ENCODE measurements at places on chromosomes 5 and 9. TPM values are rescaled to one million over a fixed set of nuclear protein-coding genes. Genes with fewer than 3 reads are reported as not detected.

DNA sequence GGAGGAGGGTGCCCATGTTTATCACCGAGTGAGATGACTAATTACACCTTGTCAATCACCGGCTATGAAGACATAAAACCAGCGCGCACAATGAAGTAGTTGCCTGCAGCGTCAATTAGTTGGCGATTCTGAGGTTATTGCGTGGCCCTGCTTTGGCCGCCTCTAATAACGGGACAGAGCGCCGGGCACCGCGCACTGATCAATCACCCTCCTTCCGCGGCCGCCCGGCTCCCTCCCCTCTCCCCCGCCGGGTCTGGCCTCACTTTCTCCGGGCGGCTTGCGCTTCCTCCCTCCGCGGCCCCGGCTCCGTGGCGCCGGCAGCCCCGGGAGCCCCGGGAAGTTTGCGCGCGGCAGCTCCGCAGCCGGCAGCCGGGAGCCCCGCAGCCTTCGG lies 3.3 kb upstream of the LHX2 start:
- DNase-seq, result no peak

DNA sequence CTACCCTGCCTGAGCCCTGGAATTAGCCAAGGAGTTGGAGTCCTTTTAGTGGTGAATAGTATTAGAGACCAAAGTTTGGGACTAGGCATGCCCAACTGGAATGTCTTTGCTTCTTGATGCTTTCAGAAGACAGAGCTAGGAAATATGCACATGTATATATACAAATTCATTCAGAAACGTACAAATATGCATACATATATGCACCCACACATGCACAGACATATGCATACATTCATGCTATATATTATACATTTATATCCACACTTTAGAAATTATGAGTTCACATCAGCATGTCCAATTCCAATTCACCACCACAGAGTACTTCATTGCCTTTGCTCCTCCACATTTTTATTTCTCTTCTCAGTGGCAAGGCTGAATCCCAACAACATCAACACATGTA lies 398.3 kb upstream of the MPDZ start:
- DNase-seq, result no peak

- DNase-seq, result no peak
These were observed 63.6 kb upstream of the VCAN start for GRCh38 chr5:83407931-83408330.

DNA sequence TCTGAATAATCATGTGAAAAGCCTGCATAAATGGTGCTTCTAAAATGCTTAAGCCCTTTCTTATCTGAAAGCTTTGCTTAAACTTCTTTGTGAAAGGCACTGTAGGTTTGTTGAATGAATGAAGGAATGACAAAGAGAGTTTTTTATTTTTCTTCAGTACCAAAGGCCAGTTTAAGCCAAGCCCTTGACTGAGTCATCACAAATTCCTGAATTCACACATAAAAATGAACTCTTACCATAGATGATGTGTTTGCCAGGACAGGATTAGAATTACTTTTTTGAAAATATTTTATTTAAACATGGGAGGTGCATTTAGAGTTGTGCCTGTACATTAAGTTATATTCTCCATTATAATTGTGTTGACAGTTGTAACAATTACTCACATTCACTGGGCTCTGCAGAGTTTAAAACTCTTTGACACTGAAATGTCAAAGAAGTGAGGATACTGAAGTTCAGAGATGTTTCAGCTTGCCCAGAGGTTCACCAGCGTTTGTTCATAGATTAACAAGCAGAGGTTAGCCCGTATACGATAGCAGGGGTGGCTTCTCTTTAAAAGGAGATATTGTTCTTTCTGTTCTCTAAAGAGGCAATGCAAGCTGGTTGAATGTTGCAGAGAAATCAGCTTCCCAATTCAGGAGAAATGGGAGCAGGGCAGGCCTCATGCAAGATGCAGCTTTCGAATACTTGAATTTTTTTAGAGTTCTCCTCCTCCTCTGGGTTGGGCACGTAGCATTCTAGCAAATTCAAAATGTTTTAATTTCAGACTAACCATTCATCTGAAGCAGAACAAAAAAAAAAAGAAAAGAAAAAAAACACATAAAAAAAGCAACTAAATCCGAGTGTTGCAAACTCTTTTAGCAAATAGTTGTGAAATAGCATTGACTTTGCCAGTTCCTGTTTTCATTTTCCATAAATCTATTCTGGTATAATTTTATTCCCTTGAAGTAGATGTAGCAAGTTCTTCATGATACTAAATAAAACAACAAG lies 358.7 kb upstream of the KLF4 start:
- peak; percentile 42 for DNase-seq

GRCh38 chr5:27682600-27682999 lies 644.2 kb upstream of the CDH9 start:
- DNase-seq, result peak; percentile 31

DNA sequence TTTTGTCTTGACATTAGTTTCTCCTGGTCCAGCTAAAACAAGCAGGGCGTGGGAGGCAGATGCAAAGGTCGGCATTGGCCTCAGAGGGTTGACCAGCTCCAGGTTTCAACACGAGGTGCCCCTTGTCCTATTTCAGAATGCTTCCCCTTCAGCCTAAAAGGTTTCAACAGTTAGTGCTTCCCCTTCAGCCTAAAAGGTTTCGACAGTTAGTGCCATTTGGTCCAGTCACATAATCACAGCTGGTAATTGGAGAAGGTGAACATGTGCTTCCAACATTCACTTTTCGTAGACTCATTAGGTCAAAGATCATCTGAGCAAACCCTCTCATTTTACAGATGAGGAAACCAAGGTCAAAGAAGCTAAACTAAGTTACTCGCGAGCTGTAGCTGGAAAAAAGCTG lies 270.3 kb upstream of the MAP3K1 start:
- DNase-seq, result peak; percentile 22

Gene SHLD3
- 2.1 TPM for total RNA-seq

Measured in LHCN-M2 (cell line).